Right ventricle myocardium inferior (tissue), 1 donor: ENCODE measurements at places on chromosomes 2 and 18. TPM values are rescaled to one million over a fixed set of nuclear protein-coding genes. Genes with fewer than 3 reads are reported as not detected.

GRCh38 chr18:22902093-22902492 lies 31.0 kb upstream of the RBBP8 start:
- DNase-seq = no peak

DNA sequence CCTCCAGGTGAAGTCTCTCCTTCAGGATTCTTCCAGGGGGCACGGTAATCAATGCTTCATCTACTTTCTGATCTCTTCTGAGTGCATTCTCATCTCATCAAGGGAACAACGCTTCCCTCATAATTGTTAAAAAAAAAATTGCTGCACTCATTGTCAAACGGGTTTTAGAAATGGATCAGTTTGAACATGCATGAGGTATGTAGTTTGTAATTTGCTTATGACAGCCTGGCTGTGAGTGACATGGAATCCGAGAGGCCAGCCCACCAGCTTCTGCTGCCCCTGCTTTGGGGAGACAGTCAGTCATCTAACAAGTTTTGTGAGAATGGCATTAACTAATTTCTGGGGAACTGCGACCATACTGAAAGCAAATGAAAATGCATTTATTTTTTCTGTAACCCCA lies 791.9 kb upstream of the SOX11 start:
- no peak for DNase-seq

DNA sequence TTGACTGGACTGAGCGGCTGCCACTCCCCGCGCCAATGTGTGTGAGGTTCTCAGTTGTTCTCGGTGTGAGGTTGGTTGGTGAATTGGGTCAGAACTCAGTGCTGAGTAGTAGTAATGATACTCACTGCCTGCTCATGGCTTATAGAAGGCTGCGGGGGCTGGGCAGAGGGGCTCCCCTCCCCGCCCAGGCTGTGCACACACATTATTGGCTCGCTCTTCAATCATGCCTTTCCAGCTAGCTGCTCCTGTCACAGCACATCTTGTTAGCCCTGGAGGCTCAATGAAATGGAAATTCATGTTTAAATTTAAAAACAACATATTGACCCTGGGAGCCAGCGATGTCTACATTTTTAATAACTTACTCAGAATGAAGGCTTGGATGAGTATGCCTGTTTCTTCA lies 152.8 kb downstream of the CELF4 start:
- DNase-seq = no peak

The LYG2 gene
- not detected for total RNA-seq

The NEURL3 gene
- total RNA-seq = 0.14 TPM

DNA sequence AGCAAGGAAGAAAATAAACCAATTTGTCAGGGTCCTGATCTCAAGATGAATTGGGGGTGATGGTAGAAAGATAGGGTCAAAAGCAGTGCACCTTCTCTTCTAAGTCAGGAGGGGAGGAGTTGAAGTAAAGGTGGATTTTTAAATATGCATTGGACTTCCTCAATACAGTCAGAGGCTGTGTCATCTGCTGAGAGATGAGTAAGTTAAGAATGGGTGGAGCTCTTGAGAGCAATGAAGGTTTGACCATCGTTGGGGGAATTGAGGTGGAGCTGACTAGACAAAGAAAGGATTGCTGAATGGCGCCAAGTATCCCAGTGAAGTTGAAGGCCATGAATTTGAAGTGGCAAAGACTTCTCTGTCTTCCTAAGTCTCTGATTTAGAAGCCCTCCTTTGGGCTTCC lies 18.4 kb upstream of the CPO start:
- DNase-seq = no peak
